ENCODE measurements at places on chromosomes 11 and 22. TPM values are rescaled to one million over a fixed set of nuclear protein-coding genes. Genes with fewer than 3 reads are reported as not detected.

DNA sequence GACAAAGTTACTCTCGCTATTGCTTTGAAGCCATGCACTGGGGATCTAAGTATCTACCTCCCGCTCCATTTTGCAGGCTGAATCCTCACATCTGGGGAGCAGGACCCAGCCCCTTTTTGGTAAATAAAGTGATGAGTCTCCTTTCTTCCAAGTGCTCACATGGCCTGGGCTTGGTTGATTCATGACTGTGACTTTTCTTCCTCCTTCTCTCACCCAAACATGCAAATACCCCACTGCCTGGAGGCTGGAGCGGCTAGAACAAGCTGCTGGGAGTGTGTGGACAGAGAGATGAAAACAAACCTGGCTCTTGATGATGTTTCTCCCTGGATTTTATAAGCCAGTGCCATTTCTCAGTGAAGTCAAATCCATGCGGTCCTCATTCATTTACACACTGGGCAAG lies 72.7 kb downstream of the TRIM29 start:
- no peaks in the 10 kb centered on the region for H3K27me3 ChIP-seq
- H3K4me3 ChIP-seq: no peak overlapping the region
- DNase-seq: no peak
- H3K27ac ChIP-seq: no peak overlapping the region
- no peaks in the 10 kb centered on the region for H3K36me3 ChIP-seq
- H3K4me1 ChIP-seq: no peaks in the 10 kb centered on the region

DNA sequence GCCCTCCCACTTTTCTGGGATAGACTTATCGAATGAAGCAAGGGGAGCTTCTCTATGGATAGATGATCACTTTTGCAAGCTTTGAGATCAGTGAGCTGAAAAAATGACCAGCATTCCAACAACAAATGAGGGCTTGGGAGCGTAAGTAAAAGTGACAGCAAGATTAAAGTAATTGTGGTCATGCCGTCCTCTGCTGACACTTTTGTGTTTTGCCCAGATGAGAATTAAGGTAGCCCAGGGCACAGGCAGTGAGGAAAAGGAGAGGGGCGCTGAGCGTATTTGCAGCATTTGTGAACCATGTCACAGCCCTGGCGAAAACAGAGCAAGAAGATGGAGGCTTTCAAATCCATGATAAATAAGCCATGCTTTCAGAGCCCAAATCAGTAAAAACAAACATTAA lies 24.6 kb upstream of the TMA7B start:
- H3K4me3 ChIP-seq: no peak overlapping the region
- H3K4me1 ChIP-seq: no peaks in the 10 kb centered on the region
- no peaks in the 10 kb centered on the region for H3K36me3 ChIP-seq
- H3K27ac ChIP-seq: no peak overlapping the region

GRCh38 chr11:65559535-65559934 lies 1.4 kb upstream of the LTBP3 start:
- no peak overlapping the region for H3K4me3 ChIP-seq
- peak overlapping the region; percentile 90 for H3K27ac ChIP-seq
- peaks cover 63% of the 10 kb centered on the region for H3K4me1 ChIP-seq
- H3K36me3 ChIP-seq: no peaks in the 10 kb centered on the region
- DNase-seq: no peak

- no peak overlapping the region for H3K4me3 ChIP-seq
- no peaks in the 10 kb centered on the region for H3K36me3 ChIP-seq
- no peaks in the 10 kb centered on the region for H3K27me3 ChIP-seq
- no peak overlapping the region for H3K27ac ChIP-seq
- no peak for DNase-seq
Observed at GRCh38 chr11:60797846-60798630, 12.9 kb downstream of the MS4A10 start.

DNA sequence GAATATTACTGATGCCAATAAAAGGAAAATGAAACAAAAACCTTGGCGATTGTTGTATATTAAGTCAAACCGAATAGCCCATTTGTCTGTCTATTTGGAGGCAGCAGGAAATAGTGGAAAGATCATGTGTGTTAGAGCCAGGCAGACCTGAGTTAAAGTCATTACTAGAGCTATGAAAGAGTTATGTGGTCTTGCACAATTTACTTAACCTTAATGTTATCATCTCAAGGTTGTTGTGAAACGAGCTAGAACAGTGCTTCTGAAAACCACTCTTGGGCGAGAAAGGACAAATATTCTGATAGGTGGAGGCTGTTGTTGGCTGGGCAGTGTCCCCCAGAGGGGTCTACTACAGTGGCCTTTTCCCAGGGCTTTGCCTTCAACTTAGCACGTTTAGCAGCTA lies 60.0 kb upstream of the NUP160 start:
- H3K36me3 ChIP-seq: no peaks in the 10 kb centered on the region
- H3K27ac ChIP-seq: peak overlapping the region; percentile 36
- H3K27me3 ChIP-seq: no peaks in the 10 kb centered on the region
- DNase-seq: no peak
- peaks cover 4% of the 10 kb centered on the region for H3K4me1 ChIP-seq
- no peak overlapping the region for H3K4me3 ChIP-seq

The SLC22A9 gene
- total RNA-seq: not detected

The CHST1 gene
- 3.1 TPM for total RNA-seq

- no peak overlapping the region for H3K27ac ChIP-seq
- H3K4me1 ChIP-seq: no peaks in the 10 kb centered on the region
- no peak overlapping the region for H3K4me3 ChIP-seq
- DNase-seq: no peak
Observed at GRCh38 chr11:66810576-66811185, 32.6 kb upstream of the RCE1 start.

The MS4A7 gene
- 80.6 TPM for total RNA-seq

DNA sequence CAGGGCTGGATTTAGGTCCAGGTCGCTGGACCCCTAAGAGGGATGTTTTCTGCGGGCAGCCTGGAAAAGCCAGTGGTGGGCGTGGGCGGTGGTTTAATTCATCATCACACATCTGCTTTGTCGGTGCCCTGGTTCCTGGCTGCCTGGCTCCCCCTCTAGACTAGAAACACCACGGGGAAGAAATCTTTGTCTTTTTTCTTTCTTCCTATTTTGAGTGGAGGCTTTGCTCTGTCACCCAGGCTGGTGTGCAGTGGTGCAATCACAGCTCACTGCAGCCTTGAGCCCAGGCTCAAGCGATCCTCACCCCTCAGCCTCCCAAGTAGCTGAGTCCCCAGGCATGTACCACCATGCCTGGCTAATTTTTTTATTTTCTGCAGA lies 86.6 kb upstream of the LINC01488 start:
- no peak for DNase-seq
- H3K36me3 ChIP-seq: no peaks in the 10 kb centered on the region
- no peak overlapping the region for H3K4me3 ChIP-seq
- no peaks in the 10 kb centered on the region for H3K27me3 ChIP-seq
- H3K4me1 ChIP-seq: no peaks in the 10 kb centered on the region

DNA sequence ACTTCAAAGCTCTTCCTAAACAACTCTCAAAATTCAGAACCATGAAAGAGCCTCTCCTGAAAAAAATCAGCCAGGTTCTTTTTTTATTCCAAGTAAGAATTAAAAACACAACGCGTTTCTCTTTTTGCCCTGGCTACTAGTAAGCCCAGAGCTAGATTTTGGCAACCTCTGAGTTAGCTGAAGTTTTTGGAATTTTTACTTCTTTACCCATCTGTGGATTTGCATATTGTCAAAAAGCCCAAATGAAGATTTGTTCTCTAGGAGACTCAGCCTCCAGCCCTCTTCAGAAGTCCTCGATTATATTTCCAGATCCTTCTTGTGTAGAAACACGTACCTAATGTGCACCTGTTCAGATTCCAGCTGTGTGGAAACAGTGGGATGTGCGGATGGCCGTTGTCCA lies 517.9 kb downstream of the TBC1D22A start:
- H3K27ac ChIP-seq: no peak overlapping the region
- no peaks in the 10 kb centered on the region for H3K4me1 ChIP-seq
- H3K4me3 ChIP-seq: no peak overlapping the region

GRCh38 chr11:22930816-22931594 lies 70.7 kb upstream of the CCDC179 start:
- DNase-seq: no peak
- no peaks in the 10 kb centered on the region for H3K27me3 ChIP-seq
- H3K4me3 ChIP-seq: no peak overlapping the region
- no peak overlapping the region for H3K27ac ChIP-seq
- H3K4me1 ChIP-seq: no peaks in the 10 kb centered on the region
- H3K36me3 ChIP-seq: no peaks in the 10 kb centered on the region

Measured in left lung (tissue), 14 donors.